ENCODE measurements at places on chromosomes 4 and X. TPM values are rescaled to one million over a fixed set of nuclear protein-coding genes. Genes with fewer than 3 reads are reported as not detected.

The IDS gene
- total RNA-seq: 102 TPM

The RAB41 gene
- total RNA-seq: not detected

The MAGEB3 gene
- total RNA-seq: not detected

The CT45A9 gene
- not detected for total RNA-seq

The RPL9 gene
- total RNA-seq: 1,060 TPM

The CXCL1 gene
- 2.4 TPM for total RNA-seq

The TMA16 gene
- 12.8 TPM for total RNA-seq

The ALAS2 gene
- 0.45 TPM for total RNA-seq

The PLAC8 gene
- 3.2 TPM for total RNA-seq

The SUV39H1 gene
- total RNA-seq: 3.1 TPM

The MAGIX gene
- total RNA-seq: 15.9 TPM

The FRAS1 gene
- 3.8 TPM for total RNA-seq

The CPLX1 gene
- total RNA-seq: 2.1 TPM

The COX7B2 gene
- not detected for total RNA-seq

The PRRG1 gene
- total RNA-seq: 9.4 TPM
